ENCODE measurements at places on chromosomes 16 and 17.

GRCh38 chr17:50114849-50115357, 15.1 kb downstream of the SAMD14 start:
- DNase-seq: peak; percentile 59

DNA sequence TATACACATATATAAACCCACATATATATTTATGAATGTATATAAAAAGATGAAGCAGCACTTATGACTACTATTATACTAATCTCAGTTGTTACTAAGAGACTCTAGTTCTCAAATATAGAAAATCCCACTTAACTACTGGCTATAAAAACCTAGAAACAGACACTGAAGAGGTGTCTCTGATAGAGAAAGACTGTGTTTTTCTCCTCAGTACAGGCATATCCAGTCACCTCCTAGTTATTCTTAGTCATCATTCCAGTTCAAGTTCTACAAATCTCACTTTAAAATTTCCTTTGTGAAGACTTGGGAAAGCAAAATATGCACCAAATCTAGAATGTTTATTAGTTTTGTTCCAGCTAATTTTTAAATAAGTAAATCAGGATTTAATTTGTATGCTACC, 93.9 kb downstream of the STH start:
- DNase-seq: no peak

GRCh38 chr17:81338274-81339190, 43.4 kb upstream of the SLC38A10 start:
- DNase-seq: no peak

DNA sequence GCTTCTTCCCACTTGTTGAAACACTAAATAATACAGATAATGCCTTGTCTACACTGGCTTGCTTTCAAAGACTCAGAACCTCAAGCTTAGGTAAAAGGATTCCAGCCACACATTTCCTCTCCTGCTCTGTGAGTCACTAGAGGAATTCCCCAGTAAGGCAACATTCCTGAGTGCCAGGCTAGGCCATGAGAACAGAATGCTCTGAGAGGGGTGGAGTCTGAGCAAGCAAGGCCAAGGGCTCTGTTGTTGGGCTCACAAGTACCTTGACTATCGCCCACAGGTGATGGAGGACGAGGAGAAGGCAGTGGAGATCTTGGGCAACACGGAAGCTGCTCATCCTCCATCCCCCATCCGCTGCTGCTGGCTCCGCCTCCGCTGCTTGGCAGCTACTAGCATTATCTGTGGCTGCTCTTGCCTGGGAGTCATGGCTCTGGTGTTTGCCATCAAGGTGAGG, 6.7 kb upstream of the PHKG2 start:
- no peak for DNase-seq

GRCh38 chr16:50038756-50039529, 13.9 kb downstream of the CNEP1R1 start:
- peak; percentile 13 for DNase-seq

DNA sequence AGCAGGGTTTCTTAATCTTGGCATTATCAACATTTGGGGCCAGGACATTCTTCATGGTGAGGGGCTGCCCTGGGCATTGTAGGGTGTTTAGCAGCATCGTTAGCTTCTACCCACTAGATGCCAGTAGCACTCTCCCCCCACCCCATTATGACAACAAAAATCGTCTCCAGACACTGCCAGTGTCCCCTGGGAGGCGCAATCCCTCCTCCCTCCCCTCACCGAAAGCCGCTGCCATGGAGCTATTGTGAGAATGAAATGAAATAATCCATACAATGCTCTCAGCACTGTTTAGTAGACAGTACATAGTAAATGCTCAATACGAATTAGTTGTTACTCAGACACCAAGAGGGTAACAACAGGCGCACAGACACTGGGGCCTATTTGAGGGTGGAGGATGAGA, 502.9 kb downstream of the NPIPA7 start:
- DNase-seq: no peak

- no peak for DNase-seq
Observed at GRCh38 chr16:66127459-66128370, 238.8 kb upstream of the CDH5 start.

DNA sequence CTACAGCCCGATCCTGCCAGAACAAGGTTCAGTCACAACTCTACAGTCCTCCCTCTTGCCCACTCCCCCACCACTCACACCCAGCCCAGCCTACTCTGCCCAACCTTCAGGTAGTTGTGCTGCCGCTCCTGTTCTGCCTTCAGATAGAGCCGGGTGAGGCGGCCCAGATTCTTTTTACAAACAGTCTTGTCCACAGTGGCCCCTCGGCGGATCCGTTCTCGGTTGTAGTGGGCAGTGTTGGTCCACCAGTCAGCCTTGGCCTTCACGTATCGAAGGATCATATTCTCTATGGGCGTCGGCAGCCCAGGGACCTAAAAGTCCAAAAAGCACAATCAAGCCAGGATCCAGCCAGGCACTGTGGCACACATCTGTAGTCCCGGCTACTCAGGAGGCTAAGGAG, 8.3 kb downstream of the PRPF8 start:
- DNase-seq: no peak

DNA sequence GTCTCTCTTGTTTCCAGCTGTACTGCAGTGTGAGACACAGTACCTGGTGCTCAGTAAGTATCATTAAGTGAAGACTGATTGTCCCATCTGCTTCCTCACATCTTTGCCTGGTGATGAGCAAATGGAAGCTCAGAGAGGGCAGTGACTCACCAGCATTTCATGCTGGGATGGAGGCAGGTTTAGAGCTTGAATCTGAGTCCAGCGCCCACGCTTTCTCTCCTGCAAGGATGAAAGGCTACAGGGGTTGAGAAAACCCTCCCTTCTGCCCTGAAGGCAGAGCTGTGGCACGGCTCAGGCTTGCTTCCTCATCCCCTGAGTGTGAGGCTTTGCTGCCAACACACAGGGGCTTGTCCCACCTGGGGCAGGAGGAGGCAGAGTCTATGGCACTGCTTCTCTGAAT, 1.5 kb upstream of the RNF112 start:
- DNase-seq: no peak

DNA sequence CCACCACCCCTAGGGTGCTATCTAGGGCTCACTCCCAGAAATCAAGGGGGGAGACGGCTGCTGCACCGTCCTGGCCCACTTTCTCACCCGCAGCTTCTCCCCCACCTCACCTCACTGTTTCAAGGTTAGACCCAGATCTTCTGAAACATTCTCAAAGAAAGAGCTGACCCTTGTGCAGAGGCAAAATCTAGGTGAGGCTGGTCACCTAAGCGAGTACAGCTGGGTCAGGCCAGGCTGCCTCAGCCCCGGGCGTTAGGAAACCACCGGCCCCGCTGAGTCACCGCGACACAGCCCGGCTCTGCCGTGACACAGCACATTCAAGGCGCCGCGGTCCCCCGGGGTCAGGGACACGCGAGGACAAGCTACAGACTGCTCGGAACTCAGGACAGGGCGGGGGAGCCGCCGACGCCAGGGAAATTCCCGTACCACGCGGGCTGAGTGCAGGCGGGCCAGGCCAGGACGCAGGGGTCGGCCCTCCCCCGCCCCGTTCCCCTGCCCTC, 27.1 kb downstream of the GNPTG start:
- DNase-seq: peak; percentile 71

DNA sequence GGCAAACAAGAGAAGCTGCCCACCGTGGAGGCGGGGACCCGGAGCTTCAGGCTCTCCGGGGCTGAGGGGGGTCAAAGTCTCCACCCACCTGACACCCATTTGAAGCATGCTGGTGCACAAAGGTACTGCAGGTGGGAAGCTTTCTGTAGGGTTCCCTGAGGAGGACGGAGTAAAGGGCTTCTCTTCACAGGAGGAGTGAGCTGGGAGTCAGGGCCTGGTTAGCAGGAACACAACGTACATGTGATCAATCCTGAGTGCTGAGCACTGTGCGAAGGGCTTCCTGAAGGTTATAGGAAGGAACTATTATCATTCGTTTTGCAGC, 252.9 kb upstream of the RPL38 start:
- no peak for DNase-seq

GRCh38 chr17:67198131-67198530, 46.9 kb downstream of the HELZ start:
- DNase-seq: no peak

DNA sequence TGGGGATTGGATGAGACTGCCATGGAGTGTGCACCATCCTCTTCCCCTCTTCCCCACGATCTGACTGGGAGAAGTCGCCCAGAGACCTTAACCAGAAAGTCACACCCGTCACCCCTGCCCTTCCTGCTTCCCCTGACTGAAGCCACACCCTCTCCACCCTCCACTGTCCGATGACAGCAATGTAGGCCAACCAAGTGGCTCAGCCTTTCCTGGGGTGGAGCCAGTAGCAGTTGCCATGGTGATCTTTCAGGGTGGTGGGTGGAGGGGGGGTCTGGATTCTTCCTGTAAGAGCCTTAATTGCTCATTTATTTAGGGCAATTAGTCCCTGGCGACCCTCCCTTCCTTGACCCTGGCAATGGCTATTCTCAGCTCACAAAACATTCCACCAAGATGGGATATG, 37.5 kb upstream of the PHB1 start:
- DNase-seq: no peak

- no peak for DNase-seq
Observed at GRCh38 chr17:17030515-17031211, 11.6 kb upstream of the MPRIP start.

DNA sequence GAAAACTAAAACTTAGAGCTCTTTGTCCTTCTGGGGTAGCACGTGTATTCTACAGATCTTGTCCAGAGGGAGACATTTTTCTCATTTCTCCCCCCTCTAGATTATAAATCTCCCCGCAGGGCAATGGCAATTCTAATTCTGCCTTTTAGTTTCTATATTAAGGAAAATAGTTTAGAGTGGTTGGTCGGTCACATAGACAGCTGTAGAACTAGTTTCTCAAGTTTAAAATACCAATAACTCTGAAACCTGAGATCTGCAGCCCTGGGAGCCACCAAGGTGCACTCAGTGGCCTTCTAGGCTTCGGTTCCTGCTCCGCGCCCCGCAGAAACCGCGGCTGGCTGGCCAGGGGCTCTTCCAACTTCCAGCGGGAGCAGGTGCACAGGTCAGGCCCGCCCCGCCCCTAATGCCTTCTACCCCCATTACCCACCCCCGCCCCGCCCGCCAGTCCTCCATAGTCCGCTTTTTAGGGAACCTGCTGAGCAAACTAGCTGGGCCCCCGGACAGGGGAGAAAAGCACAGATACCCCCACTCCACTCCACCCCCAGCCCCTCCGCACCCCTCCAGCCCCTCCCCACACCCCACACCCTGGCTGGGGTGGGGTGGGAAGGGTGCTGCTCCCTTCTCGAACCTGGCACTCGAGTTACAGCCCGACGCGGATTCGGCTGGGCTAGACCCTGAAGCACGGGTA, 431 bp downstream of the SLFN11 start:
- DNase-seq: peak; percentile 21
